Activated T-cell treated with anti-CD3 and anti-CD28 coated beads, Interleukin-2, amount 50 U/mL, for 4 hours (primary cell): ENCODE measurements at places on chromosomes 16 and 17.

DNA sequence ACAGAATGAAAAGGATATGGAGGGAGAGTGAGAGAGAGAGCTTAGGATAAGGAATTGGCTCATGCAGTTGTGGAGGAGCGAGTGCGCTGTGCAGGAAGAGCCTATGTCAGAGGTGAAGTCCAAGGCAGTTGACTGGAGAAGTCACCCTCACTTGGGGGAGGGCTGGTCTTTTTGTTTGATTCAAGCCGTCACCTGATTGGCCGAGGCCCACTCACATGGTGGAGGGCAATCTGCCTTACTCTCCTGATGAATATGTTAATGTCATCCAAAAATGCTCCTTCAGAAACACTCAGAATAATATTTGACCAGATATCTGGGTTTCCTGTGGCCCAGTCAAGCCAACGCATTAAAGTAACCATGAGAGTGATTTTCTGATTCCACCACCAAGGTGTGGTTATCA, 131.7 kb downstream of the KATNIP start:
- DNase-seq: no peak

- no peak for DNase-seq
These were observed 107.0 kb downstream of the ANKRD11 start for GRCh38 chr16:89383095-89384003.

- DNase-seq: no peak
These were observed 1231.8 kb downstream of the CDH11 start for GRCh38 chr16:63890081-63890480.

- DNase-seq: no peak
These were observed 6.2 kb upstream of the SLC25A19 start for GRCh38 chr17:75295201-75296158.

- DNase-seq: no peak
These were observed 290.4 kb upstream of the HSBP1 start for GRCh38 chr16:83517398-83517797.

- no peak for DNase-seq
These were observed 5.7 kb upstream of the NME1 start for GRCh38 chr17:51147650-51148049.

DNA sequence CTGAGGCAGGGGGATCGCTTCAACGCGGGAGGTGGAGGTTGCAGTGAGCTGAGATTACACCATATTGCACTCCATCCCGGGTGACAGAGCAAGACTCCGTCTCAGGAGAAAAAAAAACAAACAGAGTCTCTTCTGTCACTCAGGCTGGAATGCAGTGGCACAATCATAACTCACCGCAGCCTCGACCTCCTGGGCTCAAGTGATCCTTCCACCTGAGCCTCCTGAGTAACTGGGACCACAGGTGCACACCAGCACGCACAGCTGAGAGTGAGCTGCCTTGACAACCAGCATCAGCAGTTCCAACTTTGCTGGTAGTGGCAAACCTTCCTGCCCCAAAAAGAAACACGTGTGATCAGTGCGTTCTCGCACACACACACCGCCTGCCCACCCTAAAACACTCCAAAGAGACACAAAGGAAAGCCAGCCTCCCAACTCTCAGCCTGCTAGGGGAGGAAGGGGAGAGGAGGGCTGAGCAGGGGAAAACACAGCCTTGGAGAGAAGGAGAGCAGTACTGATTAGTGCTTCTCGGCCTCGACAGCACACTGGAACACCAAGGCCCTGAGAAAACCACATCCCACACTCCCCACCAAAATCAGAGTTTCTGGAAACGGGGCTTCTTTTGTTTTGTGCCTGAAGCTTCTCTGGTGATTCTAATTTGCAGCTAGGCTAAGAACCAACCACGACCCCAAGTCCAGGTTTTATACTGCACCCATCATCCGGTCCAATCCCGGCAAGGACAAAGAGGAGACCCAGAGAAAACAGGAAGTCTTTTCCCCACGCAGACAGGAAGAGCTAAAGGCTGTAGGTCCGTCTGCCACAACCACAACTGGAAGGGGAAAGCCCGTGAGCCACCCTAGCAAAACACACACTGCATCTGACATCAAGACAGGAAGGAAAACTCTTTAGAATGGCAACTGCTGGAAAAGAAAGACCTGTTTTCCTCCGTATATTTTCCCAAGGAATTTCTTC, 28.8 kb downstream of the ZCCHC14 start:
- peak; percentile 17 for DNase-seq

DNA sequence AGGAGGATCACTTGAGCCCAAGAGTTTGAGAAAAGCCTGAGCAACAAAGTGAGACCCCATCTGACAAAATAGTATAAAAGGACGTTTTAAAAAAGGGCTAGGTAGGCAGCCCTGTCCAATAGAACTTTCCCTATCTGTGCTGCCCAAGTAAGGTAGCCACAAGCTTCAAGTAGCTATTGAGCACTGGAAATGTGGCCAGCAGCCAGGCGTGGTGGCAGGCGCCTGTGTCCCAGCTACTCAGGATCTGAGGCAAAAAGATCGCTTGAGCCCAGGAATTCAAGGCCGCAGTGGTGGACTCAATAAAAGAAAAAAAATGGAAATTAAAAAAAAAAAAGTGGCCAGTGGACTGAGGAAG, 1.5 kb upstream of the NQO1 start:
- no peak for DNase-seq

- peak; percentile 62 for DNase-seq
These were observed 141.1 kb downstream of the CCDC182 start for GRCh38 chr17:57603978-57604377.

DNA sequence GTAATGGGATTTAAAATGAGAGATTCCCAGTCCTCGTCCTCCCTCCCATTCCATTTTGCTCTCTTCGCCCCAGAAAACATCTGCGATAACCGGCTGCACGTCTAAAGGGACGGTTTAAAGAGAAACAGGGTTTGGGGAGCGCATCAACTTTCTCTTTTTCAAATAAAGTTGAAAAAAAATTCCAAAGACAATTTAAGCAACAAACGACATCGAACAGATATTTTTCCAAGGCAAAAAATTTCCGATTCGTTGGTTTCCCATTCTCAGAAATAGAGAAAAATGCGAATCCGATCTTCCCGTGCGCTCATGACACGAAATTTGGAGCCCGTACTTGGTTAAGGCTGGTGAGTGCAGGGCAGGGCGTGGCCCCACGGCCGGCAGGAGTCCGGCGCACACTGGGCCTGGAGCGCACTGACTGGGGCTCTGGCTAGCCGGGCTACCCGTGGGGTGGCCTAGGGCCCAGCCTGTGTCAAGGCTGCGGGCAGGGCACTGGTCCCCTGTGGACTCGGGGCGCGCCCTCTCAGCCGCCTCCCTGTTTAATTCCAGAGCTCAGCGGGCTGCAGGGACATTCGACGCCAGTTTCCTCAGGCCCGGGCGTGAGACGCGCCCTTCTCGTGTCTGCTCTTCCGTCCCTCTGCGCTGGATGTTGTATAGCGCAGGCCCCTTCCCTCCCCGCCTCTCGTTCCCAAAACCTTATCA, 17.9 kb upstream of the ZFHX3 start:
- no peak for DNase-seq

DNA sequence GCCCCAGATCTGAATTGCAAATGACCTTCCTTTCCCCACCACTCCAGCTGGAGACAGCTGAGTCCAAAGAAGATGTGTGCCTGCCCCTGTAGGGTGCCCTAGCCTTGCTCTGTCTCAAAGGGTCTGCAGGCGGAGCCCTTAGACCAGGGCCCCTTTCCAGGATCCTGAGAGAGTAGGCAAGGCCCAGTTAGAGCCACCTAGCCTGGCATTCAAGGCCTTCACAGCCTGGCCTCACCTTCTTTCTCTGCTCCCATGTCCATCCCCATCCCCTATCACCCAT, 66.6 kb upstream of the LHX1 start:
- DNase-seq: no peak

DNA sequence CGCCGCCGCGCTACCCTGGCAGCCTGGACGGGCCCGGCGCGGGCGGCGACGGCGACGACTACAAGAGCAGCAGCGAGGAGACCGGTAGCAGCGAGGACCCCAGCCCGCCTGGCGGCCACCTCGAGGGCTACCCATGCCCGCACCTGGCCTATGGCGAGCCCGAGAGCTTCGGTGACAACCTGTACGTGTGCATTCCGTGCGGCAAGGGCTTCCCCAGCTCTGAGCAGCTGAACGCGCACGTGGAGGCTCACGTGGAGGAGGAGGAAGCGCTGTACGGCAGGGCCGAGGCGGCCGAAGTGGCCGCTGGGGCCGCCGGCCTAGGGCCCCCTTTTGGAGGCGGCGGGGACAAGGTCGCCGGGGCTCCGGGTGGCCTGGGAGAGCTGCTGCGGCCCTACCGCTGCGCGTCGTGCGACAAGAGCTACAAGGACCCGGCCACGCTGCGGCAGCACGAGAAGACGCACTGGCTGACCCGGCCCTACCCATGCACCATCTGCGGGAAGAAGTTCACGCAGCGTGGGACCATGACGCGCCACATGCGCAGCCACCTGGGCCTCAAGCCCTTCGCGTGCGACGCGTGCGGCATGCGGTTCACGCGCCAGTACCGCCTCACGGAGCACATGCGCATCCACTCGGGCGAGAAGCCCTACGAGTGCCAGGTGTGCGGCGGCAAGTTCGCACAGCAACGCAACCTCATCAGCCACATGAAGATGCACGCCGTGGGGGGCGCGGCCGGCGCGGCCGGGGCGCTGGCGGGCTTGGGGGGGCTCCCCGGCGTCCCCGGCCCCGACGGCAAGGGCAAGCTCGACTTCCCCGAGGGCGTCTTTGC, 3.1 kb downstream of the HIC1 start:
- DNase-seq: no peak

DNA sequence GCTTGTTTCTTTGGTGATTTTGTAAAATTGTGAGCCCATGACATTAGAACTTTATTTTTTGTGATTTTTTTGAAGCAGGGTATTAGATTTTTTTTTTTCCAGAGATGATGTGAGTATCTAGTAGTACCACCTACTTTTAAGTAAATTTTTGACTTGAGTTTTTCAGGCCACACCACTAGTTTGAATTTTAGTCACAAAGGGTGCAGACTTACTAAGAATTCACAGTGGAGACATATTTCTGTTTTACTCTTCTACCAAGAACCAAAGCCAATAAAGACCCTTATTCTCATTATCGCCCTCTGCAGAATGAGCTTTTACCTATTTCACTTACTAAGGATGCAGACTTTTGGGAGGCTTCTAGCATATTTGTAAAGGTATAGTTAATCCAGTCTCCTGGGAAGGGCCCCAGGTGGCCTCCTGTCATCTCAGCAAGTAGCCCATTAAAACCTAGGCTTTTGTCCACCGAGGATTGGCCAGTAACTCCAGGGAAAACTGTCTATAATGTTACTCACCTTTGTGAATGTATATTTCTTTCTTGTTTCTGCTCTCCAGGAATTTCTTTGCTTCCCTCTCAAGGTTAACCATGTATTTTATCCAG, 30.6 kb downstream of the NLK start:
- DNase-seq: no peak

DNA sequence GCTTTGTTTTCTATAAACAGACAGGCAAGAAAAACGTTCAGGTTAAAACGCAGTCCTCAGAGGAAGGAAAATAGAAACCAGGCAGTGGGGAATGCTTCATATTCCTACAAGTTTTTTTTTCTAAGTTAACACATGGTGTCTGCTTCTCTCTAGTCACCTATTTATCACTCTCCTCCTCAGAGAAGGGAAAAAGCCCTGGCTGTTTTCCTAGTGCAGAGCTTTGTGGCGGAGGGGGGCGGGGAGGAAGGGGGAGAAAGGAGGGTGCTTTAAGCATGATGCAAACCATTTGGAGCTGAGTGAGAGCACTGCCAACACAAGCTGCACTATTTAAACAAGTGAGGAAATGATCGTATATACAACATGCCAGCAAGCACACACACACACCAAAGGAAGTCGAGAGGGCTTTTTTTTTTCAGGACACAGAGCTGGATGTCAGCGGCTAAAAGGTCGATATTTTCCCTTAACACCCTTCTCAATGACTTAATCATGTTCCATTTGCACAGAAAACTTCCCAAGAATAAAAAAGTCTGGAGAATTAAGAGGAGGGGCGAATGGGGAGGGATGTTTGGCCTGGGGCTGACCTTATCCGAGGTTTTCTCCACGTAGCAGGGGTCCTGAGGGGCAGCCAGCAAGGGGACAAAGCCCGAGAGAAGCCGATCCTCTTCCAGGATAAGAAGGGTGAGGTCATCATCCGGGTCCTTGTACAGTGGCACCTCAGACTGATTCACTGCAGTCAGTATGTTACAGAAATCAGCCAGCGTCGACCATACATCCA, 117.4 kb downstream of the HIC1 start:
- DNase-seq: no peak

DNA sequence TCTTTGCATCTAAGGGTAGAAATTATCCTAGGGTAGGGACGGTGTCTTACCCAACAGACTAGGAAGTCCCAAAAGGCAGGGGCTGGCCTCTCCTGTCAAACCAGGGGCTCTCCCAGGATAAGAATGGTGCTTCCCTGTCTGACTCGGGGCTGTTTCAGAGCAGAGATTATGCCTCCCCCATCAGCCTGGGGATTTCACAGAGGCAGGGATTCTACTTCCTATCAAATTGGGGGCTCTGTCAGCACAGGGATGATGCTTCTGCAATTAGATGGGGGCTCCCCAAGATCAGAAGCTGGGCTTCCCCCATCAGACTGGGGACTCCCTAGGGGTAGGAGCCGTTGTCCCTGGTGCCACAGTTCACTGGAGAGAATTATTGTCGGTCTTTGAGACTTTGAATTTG, 2.3 kb downstream of the NXPH3 start:
- no peak for DNase-seq

- peak; percentile 85 for DNase-seq
These were observed 19.3 kb upstream of the ADGRG3 start for GRCh38 chr16:57648581-57649442.

- no peak for DNase-seq
These were observed 8.8 kb downstream of the NFATC3 start for GRCh38 chr16:68093816-68094613.

GRCh38 chr17:65121916-65122806, 15.0 kb upstream of the RGS9 start:
- no peak for DNase-seq

DNA sequence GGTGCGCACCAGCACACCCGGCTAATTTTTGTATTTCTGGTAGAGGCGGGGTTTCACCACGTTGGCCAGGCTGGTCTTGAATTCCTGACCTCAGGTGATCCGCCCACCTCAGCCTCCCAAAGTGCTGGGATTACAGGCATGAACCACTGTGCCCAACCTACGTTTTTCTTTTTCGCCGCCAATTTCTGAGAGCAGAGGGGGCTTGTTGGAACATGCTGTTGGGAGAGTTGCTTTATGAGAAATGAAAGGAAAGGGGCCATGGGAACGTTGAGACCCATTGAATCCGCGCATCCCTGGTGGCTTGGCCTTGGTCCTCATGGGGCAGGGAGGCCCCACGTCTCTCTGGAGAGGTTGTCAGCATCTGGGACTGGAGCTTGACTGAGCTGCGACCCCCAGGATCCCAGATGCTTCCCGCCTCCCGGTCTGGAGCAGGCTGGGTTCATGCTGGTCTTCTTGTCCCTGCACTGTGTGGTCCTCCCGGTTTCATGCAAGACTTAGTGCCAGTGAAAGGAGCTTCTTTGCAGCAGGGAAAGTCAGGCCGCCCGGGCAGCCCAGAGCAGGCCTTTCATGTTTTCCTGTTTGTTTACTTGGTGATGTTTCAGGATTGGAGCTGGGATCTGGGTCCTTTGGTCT, 22.8 kb downstream of the CRISPLD2 start:
- no peak for DNase-seq

GRCh38 chr17:34725008-34725407, 145.6 kb downstream of the TMEM132E start:
- no peak for DNase-seq
